Adipocyte (in vitro differentiated cells): ENCODE measurements at places on chromosomes 4 and X.

- DNase-seq, result peak; percentile 58
Measured at GRCh38 chr4:26255989-26256388, 64.8 kb upstream of the RBPJ start.

DNA sequence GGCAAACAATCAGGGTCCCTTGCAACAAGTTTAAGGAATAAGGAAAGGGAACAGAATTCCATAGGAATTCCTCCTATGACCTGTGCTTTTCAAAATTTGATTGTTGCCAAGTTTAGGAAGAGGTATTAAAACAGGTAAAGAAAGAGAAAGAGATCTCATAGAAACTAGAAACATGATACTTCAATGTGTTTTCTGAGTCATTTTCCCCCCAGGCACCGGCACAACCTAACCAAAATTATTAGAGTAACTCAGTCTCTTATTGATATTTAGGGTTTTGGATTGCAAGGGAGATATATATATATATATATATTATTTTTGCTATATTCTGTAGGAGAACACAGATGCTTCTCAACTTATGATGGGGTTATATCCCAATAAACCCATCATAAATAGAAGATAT lies 278.0 kb upstream of the DKK2 start:
- DNase-seq, result no peak

DNA sequence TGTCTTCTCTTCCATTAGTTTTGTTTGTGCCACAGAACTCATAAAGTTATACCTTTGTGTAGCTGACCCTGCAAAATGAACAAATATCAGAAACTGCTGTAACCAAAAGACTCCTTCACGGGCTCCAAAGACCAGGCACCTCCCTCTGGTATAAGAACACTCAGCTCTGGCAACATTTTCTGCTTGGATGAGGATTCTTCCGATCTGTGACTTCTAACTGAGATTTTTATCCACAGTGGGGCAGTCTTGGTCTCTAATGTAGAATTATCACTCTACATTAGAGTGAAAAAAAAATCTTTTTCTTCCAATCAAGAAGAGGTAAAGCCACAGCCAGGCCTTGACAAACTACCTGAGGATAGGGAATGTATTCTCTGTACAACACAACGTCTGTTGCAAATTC lies 38.5 kb upstream of the PRSS48 start:
- peak; percentile 29 for DNase-seq

- no peak for DNase-seq
Measured at GRCh38 chrX:138710866-138711341, 613 bp downstream of the FGF13 start.

- DNase-seq, result no peak
Measured at GRCh38 chr4:2924765-2925301, 38.4 kb downstream of the NOP14 start.

- peak; percentile 91 for DNase-seq
Measured at GRCh38 chr4:38034986-38035882, 75.0 kb downstream of the PTTG2 start.

DNA sequence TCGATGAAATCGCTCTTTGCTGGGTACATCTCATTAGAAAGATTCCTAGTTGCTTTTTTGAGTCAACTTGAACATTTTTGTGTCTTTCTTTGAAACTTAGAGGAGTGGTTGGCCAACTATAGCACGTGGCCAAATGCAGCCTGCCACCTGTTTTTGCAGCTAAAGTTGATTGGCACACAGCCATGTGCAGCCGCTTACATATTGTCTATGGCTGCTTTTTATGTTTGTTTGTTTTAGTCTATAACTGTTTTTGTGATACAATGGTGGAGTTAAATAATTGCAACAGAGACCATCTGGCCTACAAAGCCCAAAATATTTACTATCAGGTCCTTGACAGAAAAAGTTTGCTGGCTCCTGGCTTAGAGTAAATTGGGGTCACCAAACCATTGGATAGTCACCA lies 86.3 kb downstream of the CLCN4 start:
- no peak for DNase-seq
